GM23338 (cell line): ENCODE measurements at places on chromosomes 13 and 19. TPM values are rescaled to one million over a fixed set of nuclear protein-coding genes. Genes with fewer than 3 reads are reported as not detected.

Gene RASIP1
- 14.8 and 18.0 TPM in 2 replicates for total RNA-seq

Gene SLC27A5
- total RNA-seq, result 13.4 and 16.2 TPM in 2 replicates

Gene ZNF221
- 9.2 and 14.0 TPM in 2 replicates for total RNA-seq

Gene IL4I1
- 0.50 and 0.69 TPM in 2 replicates for total RNA-seq

Gene ZNF546
- total RNA-seq, result 0.38 and 0.62 TPM in 2 replicates

Gene SPIB
- 16.9 and 17.5 TPM in 2 replicates for total RNA-seq

Gene ODAD3
- 0.54 and 1.5 TPM in 2 replicates for total RNA-seq

Gene ZNF540
- total RNA-seq, result 3.0 TPM in 1 of 2 replicates, not detected in the other

- peaks cover 10% of the 10 kb centered on the region for H3K4me1 ChIP-seq
- no peak overlapping the region for H3K4me3 ChIP-seq
- H3K27ac ChIP-seq, result no peak overlapping the region
- H3K27me3 ChIP-seq, result no peaks in the 10 kb centered on the region
Measured at GRCh38 chr19:49904136-49904535, 7.4 kb upstream of the IL4I1 start.

DNA sequence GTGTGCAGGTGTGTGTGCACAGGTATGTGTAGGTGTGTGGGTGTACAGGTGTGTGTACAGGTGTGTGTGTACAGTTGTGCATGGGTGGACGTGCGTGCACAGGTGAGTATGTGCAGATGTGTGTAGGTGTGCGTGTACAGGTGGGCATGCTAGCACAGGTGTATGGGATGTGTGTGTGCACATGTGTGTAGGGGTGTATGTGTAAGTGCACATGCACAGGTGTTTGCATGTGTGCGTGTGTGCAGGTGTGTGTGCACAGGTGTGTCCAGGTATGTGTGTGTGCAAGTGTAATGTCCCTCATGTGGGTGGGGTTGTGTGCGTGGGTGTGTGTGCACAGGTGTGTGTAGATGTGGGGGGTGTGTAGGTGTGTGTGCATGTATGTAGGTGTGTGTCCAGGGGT lies 27.5 kb upstream of the TFDP1 start:
- no peaks in the 10 kb centered on the region for H3K27me3 ChIP-seq
- no peaks in the 10 kb centered on the region for H3K36me3 ChIP-seq
- no peak for DNase-seq
- H3K4me3 ChIP-seq, result no peak overlapping the region

DNA sequence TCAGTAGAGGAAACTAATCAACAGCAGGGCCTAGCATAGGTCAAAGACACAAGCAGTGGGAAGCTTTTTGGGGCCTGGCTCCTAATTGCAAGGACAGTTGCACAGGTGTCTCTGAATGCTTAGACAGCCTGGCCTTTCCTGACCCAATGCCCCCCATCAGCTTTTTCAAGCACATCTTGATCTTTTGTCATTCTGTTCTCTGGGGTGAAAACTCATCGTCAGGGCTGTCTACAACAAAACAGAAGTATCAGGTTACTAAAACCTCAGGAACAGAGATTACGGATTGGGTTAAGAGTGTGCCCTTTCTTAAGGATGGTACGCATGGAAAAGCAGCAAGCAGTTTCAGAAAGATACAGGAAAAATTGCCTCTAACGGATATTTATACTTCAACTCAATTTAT lies 8.3 kb upstream of the ZNF254 start:
- peaks cover 12% of the 10 kb centered on the region for H3K36me3 ChIP-seq
- peak overlapping the region; percentile 20 for H3K4me3 ChIP-seq
- peak; percentile 80 for DNase-seq
- H3K27me3 ChIP-seq, result no peaks in the 10 kb centered on the region
- peaks cover 47% of the 10 kb centered on the region for H3K4me1 ChIP-seq

- no peak overlapping the region for H3K4me3 ChIP-seq
- H3K27ac ChIP-seq, result no peak overlapping the region
- H3K4me1 ChIP-seq, result no peaks in the 10 kb centered on the region
- no peaks in the 10 kb centered on the region for H3K36me3 ChIP-seq
- H3K27me3 ChIP-seq, result no peaks in the 10 kb centered on the region
Measured at GRCh38 chr13:100069278-100069677, 19.6 kb upstream of the PCCA start.

- no peak overlapping the region for H3K27ac ChIP-seq
- H3K27me3 ChIP-seq, result no peaks in the 10 kb centered on the region
- H3K36me3 ChIP-seq, result no peaks in the 10 kb centered on the region; the same call in 1 of the 2 replicates
- no peaks in the 10 kb centered on the region for H3K4me1 ChIP-seq
Measured at GRCh38 chr13:32751340-32751739, 165.1 kb downstream of the PDS5B start.

DNA sequence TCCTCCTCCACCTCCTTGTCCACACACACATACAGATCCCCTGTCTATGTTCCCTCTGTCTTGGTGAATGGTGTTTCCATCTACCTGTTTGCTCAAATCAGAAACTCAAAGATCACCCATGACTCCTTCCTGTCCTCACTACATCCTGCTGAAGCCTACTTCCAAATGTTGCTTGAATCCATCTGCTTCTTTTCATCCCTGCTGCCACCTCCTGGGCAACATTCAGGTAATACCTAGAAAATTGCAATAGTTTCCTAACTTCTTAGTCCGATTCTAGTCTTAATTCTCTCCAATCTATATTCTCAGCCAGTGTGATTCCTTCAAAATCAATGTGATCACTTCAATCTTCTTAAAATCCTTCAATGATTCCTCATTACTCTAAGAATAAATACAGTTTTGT lies 155.5 kb upstream of the STARD13 start:
- H3K4me3 ChIP-seq, result no peak overlapping the region
- H3K36me3 ChIP-seq, result no peaks in the 10 kb centered on the region
- no peak overlapping the region for H3K27ac ChIP-seq
- peaks cover 19% of the 10 kb centered on the region for H3K4me1 ChIP-seq
- peak; percentile 67 for DNase-seq
- no peaks in the 10 kb centered on the region for H3K27me3 ChIP-seq

DNA sequence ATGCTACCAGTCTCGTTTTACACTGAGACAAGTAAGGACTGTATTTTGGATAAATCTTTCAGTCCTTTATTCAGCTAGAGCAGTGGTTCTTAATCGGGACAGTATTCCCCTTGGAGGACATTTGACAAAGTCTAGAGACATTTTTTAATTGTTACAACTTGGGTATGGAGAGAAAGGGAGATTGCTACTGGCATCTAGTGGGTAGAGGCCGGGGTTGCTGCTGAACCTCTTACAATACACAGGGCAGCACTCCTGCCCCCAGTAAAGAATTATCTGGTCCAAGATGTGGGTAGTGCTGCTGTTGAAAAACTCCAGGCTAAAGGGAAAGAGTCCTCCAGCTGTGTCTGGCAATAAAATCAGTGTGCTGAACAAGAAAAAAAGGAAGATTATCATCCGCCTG lies 334.8 kb downstream of the SLC7A1 start:
- H3K4me3 ChIP-seq, result no peak overlapping the region
- H3K4me1 ChIP-seq, result no peaks in the 10 kb centered on the region
- H3K36me3 ChIP-seq, result no peaks in the 10 kb centered on the region

GRCh38 chr19:54208784-54209057 lies 8.1 kb downstream of the RPS9 start:
- H3K4me1 ChIP-seq, result peaks cover 18% of the 10 kb centered on the region
- H3K36me3 ChIP-seq, result peaks cover 32% of the 10 kb centered on the region
- peak overlapping the region; percentile 94 for H3K27ac ChIP-seq
- DNase-seq, result peak; percentile 38

GRCh38 chr19:23310729-23311211 lies 60.6 kb upstream of the ZNF724 start:
- H3K4me3 ChIP-seq, result no peak overlapping the region
- no peaks in the 10 kb centered on the region for H3K4me1 ChIP-seq
- no peaks in the 10 kb centered on the region for H3K27me3 ChIP-seq
- H3K36me3 ChIP-seq, result no peaks in the 10 kb centered on the region

GRCh38 chr19:1102407-1103131 lies 1.2 kb upstream of the GPX4 start:
- no peak overlapping the region for H3K4me3 ChIP-seq
- no peak for DNase-seq
- peaks cover 11% of the 10 kb centered on the region for H3K4me1 ChIP-seq
- 0 out of 2 replicates have a peak, but pooled peaks cover 3% of the 10 kb centered on the region for H3K36me3 ChIP-seq
- peak overlapping the region; percentile 89 for H3K27ac ChIP-seq

- DNase-seq, result peak; percentile 37
- no peaks in the 10 kb centered on the region; the same call in 1 of the 2 replicates for H3K4me1 ChIP-seq
- H3K27ac ChIP-seq, result no peak within 1 kb of the TSS
- no peaks in the 10 kb centered on the region for H3K36me3 ChIP-seq
Measured at GRCh38 chr19:4229179-4229931, at the start of gene EBI3. EBI3 (plus strand) TSS chr19:4229523; CDS start chr19:4229551, 28 bp downstream.
